RCC 7860 (cell line): ENCODE measurements at places on chromosomes 3 and 15.

DNA sequence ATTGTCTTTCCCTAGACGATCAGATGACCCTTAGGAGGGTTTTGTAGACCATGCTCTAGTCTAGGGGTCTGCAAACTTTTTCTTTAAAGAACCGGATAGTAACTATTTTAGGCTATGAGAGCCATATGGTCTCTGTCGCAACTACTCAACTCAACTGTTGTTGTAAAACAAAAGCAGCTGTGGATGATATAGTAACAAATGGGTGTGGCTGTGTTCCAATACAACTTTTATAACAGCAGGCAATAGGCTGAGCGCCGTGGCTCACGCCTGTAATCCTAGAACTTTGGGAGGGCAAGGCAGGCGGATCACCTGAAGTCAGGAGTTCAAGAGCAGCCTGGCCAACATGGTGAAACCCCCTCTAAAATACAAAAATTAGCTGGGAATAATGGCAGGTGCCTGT lies 6.1 kb upstream of the CMTM6 start:
- no peak for DNase-seq

GRCh38 chr3:40718209-40718608 lies 193.4 kb downstream of the ZNF621 start:
- DNase-seq = no peak

DNA sequence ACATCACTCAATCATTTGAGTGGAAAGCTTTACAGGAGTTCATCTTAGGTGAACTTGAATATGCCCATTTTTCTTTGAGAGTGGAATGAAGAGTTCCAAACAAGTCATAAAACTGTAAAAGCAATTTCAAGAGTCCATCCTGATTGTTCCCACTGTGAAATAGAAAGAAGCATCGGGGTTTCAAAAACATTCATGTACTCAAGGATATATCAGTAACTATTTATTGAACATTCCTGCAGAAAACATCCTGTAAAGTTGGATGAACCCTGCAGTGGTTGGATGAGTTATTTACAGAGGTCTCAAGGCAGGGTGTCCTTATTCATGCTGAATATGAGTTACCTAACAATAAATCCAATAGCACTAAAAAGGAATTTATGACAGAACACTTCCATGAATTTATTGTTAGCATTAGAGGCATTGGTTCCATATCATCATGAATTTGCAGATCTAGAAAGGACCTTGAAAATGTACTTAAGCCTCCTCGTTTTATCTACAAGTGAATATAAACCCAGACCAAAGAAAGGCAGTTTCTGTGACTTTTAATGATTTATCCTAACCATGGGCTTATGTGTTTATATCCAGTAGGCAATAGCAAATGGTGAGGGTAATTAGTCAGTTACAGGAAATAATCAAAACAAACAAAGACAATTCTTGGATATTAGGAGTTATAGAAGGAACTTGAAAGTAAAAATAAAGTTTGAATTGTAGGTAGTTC lies 361.9 kb upstream of the KCNMB2 start:
- no peak for DNase-seq

GRCh38 chr3:42209917-42210316 lies 56.1 kb downstream of the CCK start:
- no peak for DNase-seq

- no peak for DNase-seq
Measured at GRCh38 chr15:62853841-62854225, 188.7 kb upstream of the TPM1 start.

GRCh38 chr3:123444023-123444422 lies 4.9 kb downstream of the ADCY5 start:
- DNase-seq = no peak

DNA sequence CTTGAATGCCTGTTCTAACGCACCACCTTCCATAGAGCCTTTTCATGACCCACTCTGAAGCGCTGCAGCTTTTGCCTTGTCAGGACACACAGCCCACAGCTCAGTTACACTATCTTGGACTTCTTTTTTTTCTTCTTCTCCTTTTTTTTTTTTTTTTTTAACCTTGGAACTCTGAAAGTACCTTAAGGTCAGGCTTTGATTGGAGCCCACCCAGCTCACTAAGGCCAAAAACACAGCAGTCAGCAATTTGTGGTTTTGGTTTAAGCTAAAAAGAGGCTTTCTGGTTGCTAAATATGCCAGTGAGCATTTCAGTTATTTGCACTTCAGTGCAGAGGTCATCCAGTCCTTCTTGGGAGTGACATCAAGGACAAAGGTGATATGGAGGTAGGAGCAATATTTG lies 1.7 kb downstream of the SLC25A20 start:
- DNase-seq = no peak

- DNase-seq = peak; percentile 16
Measured at GRCh38 chr3:141894524-141895176, 18.2 kb downstream of the ATP1B3 start.

DNA sequence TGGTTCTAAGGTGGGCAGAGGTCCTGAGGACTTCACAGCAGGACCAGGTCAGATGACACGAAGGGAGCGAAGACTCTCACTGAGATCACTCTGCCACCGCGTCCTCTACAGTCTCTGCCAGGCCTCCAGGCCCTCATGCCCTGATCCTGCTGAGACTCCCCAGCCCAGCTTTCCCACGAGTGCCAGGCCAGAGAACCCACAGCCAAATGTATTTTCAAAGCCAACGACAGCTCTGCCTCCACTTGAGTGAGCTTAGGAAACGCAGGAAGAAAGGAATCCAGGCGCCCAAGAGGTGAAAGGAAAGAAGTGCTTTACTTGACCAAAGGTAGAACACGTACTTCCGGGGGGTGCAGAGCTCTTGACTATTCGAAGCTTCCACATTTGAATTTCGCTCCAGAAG lies 275.0 kb downstream of the XXYLT1 start:
- no peak for DNase-seq

DNA sequence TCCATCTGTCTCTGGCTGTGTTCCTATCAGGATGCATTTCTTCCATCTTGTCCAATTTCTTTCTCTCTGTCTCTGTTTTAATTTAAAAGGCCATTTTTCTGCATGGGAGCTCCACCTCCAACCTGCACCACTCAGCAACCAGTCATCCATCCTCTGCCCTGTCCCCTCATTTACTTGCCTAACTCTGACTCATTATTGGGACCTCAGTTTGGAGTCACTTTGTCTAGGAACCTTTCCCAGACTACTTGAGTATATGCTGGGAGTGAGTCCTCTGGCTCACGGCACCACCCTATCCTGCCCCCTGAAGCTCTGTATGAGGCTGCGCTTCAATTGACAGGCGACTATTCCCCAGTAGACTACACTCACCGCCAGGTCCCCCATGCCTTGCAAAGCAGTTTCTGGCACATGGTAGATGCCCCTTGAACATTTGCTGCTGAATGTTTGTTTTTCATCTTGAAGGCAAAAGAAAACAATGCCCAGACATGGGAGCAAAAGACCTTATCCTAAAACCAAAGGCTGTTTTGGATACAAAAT lies 513.3 kb upstream of the CFAP20DC start:
- peak; percentile 86 for DNase-seq

GRCh38 chr3:53495520-53496391 lies 1.3 kb downstream of the CACNA1D start:
- no peak for DNase-seq

DNA sequence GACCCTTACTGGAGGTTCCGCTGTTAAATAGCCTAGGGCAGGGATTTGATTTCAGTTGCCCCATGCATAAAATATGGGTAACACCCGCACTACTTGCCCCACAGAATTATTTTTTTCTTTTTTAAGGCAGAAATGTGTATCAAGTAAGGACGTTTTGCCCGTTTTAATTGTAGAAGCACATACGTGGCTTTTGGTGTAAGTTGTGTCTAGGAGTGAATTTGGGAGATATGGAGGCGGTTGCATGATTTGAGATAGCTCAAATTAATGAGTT lies 636 bp upstream of the LRRC58 start:
- DNase-seq = no peak

DNA sequence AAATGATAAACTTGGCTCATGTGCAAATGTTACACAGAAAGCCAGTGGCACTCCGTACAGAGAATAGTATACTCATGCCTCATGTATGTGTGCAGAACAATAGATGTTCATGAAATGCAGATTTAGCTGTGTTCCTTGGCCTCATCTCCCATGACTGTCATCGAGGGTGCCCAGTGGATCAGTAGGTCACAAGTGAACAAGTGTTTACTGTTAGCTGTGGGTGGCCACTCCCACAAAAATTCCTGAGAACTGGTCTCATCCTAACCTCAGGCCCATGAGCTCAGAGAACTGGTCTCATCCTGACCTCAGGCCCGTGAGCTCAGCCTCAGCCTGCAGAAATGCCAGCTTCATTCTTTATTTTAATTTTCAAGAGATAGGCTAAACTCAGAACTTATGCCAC lies 124.1 kb downstream of the GADL1 start:
- DNase-seq = peak; percentile 88

DNA sequence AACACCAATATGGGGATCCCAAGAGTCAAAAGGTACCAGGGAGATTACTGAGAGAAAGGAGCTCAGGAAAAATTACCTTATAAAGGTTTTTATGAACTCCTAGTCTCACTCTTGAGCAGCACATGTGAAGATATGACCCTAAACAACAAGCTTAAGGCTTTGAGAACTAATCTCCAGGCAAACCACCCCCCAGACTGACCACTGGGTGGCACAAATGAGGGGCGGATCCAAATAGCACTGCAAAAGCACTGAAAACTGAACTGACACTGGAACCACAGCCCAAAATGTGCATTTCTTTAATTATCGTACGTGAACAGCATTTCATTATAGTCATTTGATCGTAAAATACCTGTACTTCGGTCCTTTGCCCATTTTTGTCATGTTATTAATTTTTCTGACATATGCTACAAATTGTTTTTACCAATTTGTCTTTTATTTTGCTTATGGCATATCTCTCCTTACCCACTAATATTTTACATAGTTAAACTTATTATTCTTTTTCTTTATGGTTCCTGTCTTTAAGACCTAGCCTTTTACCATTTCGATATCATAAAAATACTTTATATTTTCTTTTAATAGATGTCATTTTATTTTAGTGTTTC lies 31.5 kb upstream of the TFDP2 start:
- no peak for DNase-seq

DNA sequence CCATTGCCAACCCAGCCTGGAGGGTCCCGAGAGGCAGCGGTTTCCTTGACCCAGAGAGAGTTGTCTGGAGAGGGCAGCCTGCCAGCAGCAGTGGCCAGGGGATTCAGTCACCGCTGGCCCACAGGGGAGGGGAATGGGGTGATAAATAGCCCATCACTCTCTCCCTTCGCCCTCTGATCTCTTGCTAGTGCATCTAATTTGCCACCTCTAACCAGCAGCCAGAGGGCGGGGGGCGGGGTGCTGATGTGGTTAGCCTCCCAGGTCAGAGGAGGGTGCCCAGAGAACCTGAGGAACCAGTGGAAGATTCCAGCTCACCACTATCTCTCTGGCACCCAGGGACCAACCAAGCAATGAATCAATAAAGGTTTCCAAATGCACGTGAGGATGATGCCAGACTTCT lies 35.1 kb upstream of the SLC6A11 start:
- DNase-seq = no peak

DNA sequence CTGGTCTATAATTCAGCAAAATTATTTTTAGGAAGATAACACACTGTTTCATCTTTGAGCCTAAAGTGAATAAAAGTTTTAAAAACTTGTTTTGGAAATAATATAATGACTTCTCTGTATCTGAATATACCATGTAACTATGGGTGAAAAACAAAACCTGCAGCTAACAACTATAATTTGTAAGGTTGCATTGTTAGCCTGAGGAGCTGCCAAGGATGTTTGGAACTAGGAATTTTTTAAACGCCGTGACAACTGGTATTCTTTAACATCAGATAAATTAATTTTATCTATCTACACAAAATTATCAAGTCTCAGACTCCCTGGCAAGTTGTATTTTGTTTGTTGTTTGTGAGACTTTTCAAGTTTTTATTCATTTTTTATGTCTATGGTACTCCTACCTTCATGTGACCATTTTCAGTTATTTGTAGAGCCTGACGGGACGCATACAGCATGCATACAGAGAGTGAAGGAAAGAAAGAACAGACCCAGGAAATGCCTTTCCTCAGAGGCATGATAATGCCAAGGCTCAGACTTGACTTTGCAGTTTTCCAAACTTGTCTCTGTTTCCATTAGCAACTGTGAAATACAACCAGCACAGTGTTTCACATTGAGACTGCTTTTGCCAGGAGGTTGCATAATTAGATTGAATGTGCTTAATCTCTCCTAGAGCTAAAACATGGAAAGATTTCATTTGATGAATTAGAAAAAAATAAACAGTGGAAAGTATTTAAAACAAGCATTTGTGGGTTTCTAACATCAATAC lies 60.8 kb upstream of the ARHGEF26 start:
- no peak for DNase-seq

- no peak for DNase-seq
Measured at GRCh38 chr15:22939051-22939450, 41.1 kb downstream of the CYFIP1 start.

DNA sequence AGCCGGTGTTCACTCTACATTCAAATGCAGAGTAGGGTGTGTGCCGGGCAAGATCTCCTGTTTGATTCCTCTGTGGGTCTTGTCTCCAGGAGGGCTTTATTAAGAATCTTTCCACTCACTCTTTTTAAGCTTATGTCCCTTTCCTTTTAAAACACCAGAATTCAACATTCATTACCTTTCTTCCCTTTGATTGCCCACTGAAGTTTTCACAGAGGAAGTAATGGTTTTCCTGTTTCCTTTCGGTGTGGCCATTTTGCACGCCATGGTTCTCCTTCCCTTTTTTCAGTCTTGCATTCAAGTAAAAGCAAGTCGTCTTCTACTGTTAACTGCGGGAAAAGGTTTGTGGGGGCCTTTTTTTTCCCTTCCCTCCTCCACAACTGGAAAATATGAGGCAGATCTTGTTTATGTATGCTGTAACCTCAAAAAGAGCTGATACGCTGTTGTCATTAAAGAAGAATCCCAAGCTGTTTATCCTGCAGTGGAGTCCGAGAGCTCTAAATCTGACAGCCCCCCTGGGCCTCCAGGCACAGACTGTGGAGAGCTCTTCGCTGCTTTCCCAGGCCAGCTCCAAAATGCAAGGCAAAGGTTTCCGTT lies 40.5 kb downstream of the FILIP1L start:
- no peak for DNase-seq
